ENCODE measurements at places on chromosomes 5 and 9.

DNA sequence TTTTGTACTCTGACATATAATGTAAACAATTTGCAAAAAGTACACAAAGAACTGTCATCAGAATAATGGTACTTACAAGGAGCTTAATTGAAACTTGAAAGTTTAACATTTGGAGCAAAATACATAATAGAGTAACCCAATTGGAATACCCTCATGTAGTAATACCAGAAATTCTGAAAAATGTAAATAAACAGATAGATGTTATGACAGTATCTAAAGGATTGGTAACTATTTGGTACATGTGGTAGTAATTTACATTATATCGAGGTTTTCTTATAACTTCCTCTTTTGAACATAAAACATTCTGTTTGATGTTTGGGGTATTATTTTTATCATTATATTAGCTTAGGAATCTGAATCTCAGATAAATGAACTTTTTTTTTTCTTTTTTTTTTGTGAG is 211.7 kb upstream of the ELL2 start:
- DNase-seq, result no peak

DNA sequence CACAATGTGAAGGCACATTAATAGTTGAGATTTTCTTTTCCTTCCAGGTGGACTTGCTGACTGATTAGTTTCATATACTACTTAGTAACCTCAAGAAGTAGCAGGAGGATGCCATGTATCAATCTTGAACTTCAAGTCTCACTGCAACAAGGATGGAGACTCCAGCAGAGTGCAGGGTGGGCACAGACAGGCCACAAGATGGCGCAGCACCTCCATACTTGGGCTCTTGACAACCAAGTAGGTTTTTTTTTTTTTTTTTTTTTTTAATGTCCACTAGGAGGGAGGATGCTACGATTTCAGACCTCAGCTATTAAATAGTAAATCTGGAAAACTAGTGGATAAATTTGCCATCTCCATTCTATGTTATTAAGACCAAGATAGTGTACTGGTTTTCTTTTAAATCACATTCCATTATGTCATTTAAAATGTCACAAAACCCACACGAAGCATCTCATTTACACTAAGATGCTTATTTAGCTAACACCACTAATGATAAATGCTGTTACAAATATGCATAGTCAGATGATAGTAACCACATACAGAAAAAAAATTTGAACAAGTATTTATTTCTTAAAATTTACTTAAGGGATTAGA is 58.6 kb downstream of the IL6ST start:
- DNase-seq, result peak; percentile 69

GRCh38 chr5:173706700-173707099 is 90.2 kb upstream of the BOD1 start:
- no peak for DNase-seq

DNA sequence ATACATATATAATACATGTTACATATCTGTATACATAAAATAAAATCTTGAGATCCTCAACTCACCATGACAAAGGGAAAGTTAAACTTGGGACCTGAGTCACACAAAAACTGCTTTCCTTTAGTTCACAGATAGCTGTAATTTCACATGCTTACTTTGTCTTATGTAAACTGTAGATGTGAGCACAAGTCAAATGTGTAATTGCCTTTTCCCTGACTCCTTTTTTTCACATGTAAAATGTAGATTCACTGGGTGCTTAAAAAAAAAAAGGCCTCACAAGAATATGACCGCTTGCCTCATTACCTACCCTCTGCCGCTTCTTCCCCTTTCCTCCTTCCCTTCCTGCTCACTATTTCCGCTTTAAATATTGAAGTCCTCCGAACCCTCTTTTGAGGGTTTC is 21.9 kb upstream of the FAM169A start:
- no peak for DNase-seq

DNA sequence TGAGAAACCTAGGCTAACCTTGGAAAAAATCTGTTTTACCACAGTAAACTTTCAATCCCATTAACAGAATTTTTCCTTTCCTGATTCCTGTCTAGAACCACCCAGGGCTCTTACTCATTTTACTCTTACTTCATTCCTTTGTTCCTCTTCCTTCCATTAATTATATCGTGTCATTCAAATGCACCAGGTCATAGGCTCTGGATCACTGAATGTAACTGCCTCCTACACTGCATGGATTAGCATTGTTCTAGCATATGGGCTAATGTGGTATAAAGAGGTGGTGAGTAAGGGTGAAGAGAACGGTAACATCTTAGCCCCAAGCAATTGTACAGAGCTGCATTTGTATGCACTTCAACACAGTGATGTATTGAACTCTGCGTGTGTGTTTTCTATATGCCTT is 49.5 kb upstream of the SPINK5 start:
- no peak for DNase-seq
